ENCODE measurements at places on chromosomes 2 and 18. TPM values are rescaled to one million over a fixed set of nuclear protein-coding genes. Genes with fewer than 3 reads are reported as not detected.
A peak's percentile ranks its signal among the peaks of the same experiment; 100 is the strongest.

DNA sequence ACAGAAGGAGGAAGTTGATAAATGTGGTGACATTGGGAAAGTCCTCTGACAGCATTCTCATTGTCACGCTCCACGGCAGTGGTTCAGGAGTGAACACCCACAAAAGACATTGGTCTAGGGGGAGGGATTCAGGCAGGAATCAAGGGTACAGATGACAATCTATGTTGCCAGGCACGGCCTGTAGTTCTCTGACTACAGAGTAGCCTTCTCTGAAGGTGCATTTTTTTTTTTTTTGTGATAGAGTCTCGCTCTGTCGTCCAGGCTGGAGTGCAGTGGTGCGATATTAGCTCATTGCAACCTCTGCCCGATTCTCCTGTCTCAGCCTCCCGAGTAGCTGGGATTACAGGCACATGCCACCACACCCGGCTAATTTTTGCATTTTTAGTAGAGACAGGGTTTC, 7.4 kb upstream of the MOB1A start:
- H3K27ac ChIP-seq: no peak overlapping the region
- no peaks in the 10 kb centered on the region for H3K36me3 ChIP-seq
- H3K4me1 ChIP-seq: no peaks in the 10 kb centered on the region
- no peak overlapping the region for H3K4me3 ChIP-seq
- no peaks in the 10 kb centered on the region for H3K27me3 ChIP-seq

DNA sequence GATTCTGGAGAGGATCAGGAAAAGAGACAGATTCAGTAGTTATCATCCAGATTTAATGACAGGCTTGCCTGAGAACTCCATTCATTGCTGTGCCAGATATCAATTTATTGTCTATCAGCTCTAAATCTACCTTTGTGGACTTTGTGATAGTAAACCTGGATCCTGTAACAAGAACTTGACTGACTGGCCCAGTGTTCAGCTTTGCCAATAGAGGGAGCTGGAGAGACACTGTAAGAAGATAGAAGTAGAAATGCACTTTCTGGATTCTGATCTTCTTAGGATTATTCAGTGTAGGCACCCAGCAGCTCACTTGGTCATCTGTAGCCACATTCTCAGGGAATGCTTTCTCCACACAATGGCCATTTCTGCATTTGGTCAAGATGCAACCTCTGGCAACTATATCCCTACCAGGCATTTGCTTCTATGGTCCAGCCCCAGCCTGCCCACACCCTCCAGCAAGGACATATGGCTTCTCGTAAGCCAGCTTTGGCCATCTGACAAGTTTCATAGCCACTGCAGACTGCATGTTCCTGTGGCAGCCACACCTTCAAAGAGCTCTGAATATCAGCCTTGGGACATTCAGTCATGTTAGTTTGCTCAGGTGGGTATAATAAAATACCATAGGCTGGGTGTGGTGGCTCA, 6.1 kb upstream of the SERPINB8 start:
- H3K36me3 ChIP-seq: no peaks in the 10 kb centered on the region
- no peak for DNase-seq
- no peaks in the 10 kb centered on the region for H3K4me1 ChIP-seq
- no peak overlapping the region for H3K27ac ChIP-seq
- no peak overlapping the region for H3K4me3 ChIP-seq

- no peaks in the 10 kb centered on the region for H3K36me3 ChIP-seq
- peak; percentile 29 for DNase-seq
- no peaks in the 10 kb centered on the region for H3K27me3 ChIP-seq
- H3K4me3 ChIP-seq: no peak overlapping the region
These were observed 22.9 kb upstream of the DARS1 start for GRCh38 chr2:136008205-136008865.

GRCh38 chr2:73266061-73266901, 18.0 kb downstream of the FBXO41 start:
- H3K4me3 ChIP-seq: no peak overlapping the region
- no peaks in the 10 kb centered on the region for H3K36me3 ChIP-seq
- H3K27ac ChIP-seq: no peak overlapping the region

- DNase-seq: no peak
- no peak overlapping the region for H3K27ac ChIP-seq
- H3K36me3 ChIP-seq: no peaks in the 10 kb centered on the region
- H3K4me1 ChIP-seq: no peaks in the 10 kb centered on the region
- H3K27me3 ChIP-seq: no peaks in the 10 kb centered on the region
These were observed 3.3 kb upstream of the OSBPL6 start for GRCh38 chr2:178191004-178191508.

DNA sequence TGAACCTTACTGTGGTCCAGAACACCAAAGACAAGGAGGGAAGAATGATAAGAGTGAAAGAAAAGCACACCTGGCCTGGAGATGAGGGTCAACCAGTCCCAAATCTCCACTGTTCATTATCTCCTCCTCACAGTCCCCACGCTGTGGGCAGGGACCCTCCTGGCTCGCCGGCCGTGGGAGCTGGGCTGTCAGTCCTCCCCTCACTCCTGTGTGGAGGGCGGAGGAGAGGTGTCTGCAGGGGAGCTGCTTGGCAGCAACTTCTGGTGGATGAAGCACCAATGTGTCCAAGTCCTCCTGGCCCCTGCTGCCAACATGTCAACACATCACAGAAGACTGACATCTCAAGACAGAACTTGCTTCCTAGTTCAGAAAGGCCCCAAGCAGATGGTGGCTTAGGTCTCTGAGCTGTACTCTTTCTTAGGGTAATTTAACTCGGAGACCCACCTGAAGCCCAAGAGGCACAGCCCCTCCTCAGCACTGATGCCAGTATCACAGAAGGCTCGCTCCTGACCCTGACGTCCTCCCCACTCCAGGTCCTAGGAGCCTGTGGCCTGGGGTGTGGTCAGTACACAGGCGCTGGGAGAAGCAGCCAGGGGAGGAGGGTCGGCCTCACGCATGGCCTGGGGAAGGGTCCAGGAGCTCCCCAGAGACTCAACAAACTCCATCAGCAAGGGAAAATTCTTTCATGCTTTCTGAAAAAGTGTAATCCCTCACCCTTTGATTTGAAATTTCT, 54.5 kb downstream of the PARD6G start:
- no peak overlapping the region for H3K27ac ChIP-seq
- no peak overlapping the region for H3K4me3 ChIP-seq
- no peaks in the 10 kb centered on the region for H3K27me3 ChIP-seq

GRCh38 chr18:2312440-2312839, 258.9 kb downstream of the METTL4 start:
- no peaks in the 10 kb centered on the region for H3K27me3 ChIP-seq
- no peaks in the 10 kb centered on the region for H3K4me1 ChIP-seq
- H3K27ac ChIP-seq: no peak overlapping the region

GRCh38 chr2:177165721-177166711, 46.6 kb upstream of the HNRNPA3 start:
- no peak overlapping the region for H3K4me3 ChIP-seq
- no peaks in the 10 kb centered on the region for H3K36me3 ChIP-seq
- no peak for DNase-seq
- H3K4me1 ChIP-seq: peaks cover 16% of the 10 kb centered on the region
- no peaks in the 10 kb centered on the region for H3K27me3 ChIP-seq
- peak overlapping the region; percentile 85 for H3K27ac ChIP-seq

DNA sequence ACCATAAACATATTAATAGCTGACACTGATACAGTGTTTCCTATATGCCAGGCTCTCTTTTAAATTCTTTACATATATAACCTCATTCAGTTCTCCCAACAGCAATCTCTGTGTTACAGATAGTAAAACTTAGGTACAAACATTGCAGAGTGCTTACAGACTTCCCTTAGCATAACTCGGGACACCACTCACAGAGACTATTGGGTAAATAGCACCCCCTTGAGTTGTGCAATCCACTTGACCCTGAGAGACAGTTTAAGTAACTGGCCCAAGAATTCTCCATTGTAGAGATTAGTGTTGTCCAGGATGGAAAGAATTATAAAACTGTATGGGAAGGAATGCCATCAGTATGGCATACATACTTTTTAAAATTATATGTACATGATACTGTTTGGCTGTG, 110.1 kb downstream of the POLE4 start:
- H3K27ac ChIP-seq: no peak overlapping the region
- H3K36me3 ChIP-seq: no peaks in the 10 kb centered on the region
- no peaks in the 10 kb centered on the region for H3K27me3 ChIP-seq
- H3K4me3 ChIP-seq: no peak overlapping the region
- DNase-seq: no peak

DNA sequence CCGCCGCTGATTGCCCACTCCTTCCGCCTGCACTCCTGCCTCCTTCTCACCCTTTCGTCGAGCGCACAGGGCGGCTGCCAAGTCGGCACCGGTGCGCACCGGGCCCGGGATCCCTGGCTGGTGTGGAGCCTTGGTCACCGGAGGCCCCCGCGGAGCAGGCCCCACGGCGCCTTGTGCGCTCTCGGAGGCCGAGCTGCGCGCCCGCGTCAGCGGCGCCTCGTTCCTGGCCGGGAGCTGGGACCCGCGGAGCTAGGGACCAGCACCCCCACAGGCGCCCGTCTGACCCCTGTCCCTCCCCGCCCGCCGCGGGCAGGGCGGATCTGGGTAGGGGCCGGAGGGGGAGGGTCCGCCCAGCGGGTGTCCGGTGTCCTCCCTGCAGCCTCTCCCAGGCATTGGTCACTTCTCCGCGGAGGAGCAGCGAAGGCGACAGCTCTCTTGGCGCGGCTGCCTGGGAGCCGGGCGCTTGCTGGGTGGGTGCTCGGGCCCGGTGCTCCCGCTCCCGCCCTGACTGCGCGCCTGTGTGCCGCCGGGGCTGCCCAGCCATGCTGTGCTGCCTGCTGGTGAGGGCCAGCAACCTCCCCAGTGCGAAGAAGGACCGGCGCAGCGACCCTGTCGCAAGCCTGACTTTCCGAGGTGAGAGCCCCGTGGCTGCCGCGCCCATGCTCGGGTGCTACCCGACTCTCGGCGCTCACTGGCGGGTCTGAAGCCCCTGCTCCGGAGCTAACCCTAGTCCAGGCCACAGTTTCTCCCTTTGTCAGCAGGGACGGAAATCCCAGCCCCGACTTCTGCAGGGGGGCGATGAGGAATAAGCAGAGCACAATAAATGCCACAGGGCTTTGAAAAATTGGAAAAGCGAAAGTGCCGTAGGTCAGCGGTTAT, 13.2 kb downstream of the DYSF start:
- H3K4me3 ChIP-seq: peak overlapping the region; percentile 64
- peak overlapping the region; percentile 59 for H3K27ac ChIP-seq
- H3K27me3 ChIP-seq: no peaks in the 10 kb centered on the region
- H3K4me1 ChIP-seq: peaks cover 43% of the 10 kb centered on the region

- H3K27ac ChIP-seq: peak overlapping the region; percentile 94
- H3K4me3 ChIP-seq: peak overlapping the region; percentile 41
- H3K4me1 ChIP-seq: peaks cover 74% of the 10 kb centered on the region
- no peaks in the 10 kb centered on the region for H3K27me3 ChIP-seq
These were observed 10.6 kb downstream of the CFLAR start for GRCh38 chr2:201126308-201127151.

DNA sequence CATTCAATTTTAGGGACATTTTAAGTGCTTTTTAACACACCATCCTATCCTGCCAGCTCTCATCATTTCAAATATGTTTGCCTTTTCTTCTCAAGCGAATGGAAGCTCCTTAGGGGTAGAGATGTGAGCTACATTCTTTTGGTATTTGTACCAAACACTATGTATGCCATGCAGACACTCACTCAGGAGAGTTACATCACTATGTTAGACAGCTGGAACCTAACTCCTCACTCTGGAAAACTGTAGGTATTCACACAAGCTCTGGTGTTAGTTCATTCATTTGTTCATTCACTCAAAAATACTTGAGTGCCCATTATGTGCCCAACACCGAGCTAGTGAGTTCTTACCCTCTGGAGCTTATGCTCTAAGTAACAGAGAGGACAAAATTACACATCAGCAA, 26.4 kb upstream of the RNU4ATAC start:
- no peak for DNase-seq
- no peak overlapping the region for H3K27ac ChIP-seq
- no peaks in the 10 kb centered on the region for H3K27me3 ChIP-seq
- no peak overlapping the region for H3K4me3 ChIP-seq

DNA sequence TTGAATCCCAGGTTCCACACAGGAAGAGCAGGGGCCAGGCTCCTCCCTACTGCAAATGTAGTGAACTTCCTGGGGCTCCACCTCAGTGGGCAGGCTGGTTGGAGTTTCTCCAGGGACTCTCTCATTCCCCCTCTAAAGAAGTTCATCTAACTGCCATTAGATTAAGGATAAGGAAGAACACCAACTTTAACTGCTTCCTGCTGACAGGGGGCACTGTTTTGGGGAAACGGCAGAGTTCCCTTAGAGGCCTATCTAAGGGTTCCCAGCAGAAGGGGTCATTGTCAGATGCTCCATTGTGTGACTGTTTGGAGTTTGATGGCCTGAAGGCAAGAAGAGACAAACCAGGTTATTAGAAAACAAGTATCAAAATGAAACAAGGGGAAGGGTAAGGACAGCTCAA, 2159.7 kb upstream of the PIK3C3 start:
- H3K27me3 ChIP-seq: no peaks in the 10 kb centered on the region
- H3K36me3 ChIP-seq: no peaks in the 10 kb centered on the region
- no peak for DNase-seq
- H3K4me3 ChIP-seq: no peak overlapping the region

GRCh38 chr2:105287692-105288091, 41.8 kb downstream of the TGFBRAP1 start:
- H3K27ac ChIP-seq: no peak overlapping the region
- no peak overlapping the region for H3K4me3 ChIP-seq
- H3K4me1 ChIP-seq: no peaks in the 10 kb centered on the region
- no peaks in the 10 kb centered on the region for H3K27me3 ChIP-seq
- peaks cover 90% of the 10 kb centered on the region for H3K36me3 ChIP-seq

- DNase-seq: no peak
- no peaks in the 10 kb centered on the region for H3K4me1 ChIP-seq
- no peak overlapping the region for H3K4me3 ChIP-seq
- H3K27me3 ChIP-seq: peaks cover 72% of the 10 kb centered on the region
- H3K27ac ChIP-seq: no peak overlapping the region
These were observed 15.2 kb downstream of the PAX3 start for GRCh38 chr2:222283634-222284033.

GRCh38 chr2:81403508-81403907, 1099.0 kb upstream of the LRRTM1 start:
- H3K27me3 ChIP-seq: no peaks in the 10 kb centered on the region
- H3K4me1 ChIP-seq: no peaks in the 10 kb centered on the region
- DNase-seq: no peak
- H3K27ac ChIP-seq: no peak overlapping the region

GRCh38 chr2:195659114-195659513, 2.1 kb downstream of the SLC39A10 start:
- H3K27ac ChIP-seq: peak overlapping the region; percentile 99
- H3K4me1 ChIP-seq: peaks cover 15% of the 10 kb centered on the region
- no peak overlapping the region for H3K4me3 ChIP-seq
- H3K36me3 ChIP-seq: no peaks in the 10 kb centered on the region
- no peaks in the 10 kb centered on the region for H3K27me3 ChIP-seq

GRCh38 chr18:76232010-76232409, 263.0 kb downstream of the ZNF516 start:
- H3K27ac ChIP-seq: no peak overlapping the region
- H3K27me3 ChIP-seq: no peaks in the 10 kb centered on the region
- no peaks in the 10 kb centered on the region for H3K4me1 ChIP-seq
- no peak overlapping the region for H3K4me3 ChIP-seq
- no peak for DNase-seq
- no peaks in the 10 kb centered on the region for H3K36me3 ChIP-seq

The DSG1 gene
- 0.14 TPM for total RNA-seq

The KLHL41 gene
- 147 TPM for total RNA-seq

The SLC14A1 gene
- total RNA-seq: 23.9 TPM

The MAP2 gene
- total RNA-seq: 5.5 TPM

The GRB14 gene
- total RNA-seq: 22.9 TPM

The CELF4 gene
- 0.52 TPM for total RNA-seq

The GALNT3 gene
- 0.10 TPM for total RNA-seq

The ASB18 gene
- 44.4 TPM for total RNA-seq

The HOXD3 gene
- total RNA-seq: 0.49 TPM

The WIPF1 gene
- 14.1 TPM for total RNA-seq

The SERPINB4 gene
- total RNA-seq: not detected

The ATP8B1 gene
- 6.2 TPM for total RNA-seq
